Right cardiac atrium (tissue), 5 donors: ENCODE measurements at places on chromosomes 4 and X. TPM values are rescaled to one million over a fixed set of nuclear protein-coding genes. Genes with fewer than 3 reads are reported as not detected.

Gene TRAPPC11
- 18.6 TPM for total RNA-seq

Gene SCRG1
- 0.71 TPM for total RNA-seq

Gene MAGIX
- 14.8 TPM for total RNA-seq

Gene RTL3
- total RNA-seq, result not detected

Gene SLC9B1
- total RNA-seq, result 1.8 TPM

Gene ANOS1
- total RNA-seq, result 3.3 TPM

Gene RNF212
- 0.59 TPM for total RNA-seq

Gene RAB41
- total RNA-seq, result not detected

Gene CCDC110
- total RNA-seq, result 3.3 TPM

Gene PABPC5
- total RNA-seq, result 2.8 TPM

Gene ADGRG4
- not detected for total RNA-seq

Gene ESX1
- total RNA-seq, result not detected

Gene ASB9
- total RNA-seq, result 0.89 TPM

Gene AREG
- 2.9 TPM for total RNA-seq

Gene CLIC2
- total RNA-seq, result 23.3 TPM

Gene TRPC5OS
- total RNA-seq, result not detected

Gene TSR2
- 37.4 TPM for total RNA-seq

Gene SPRY1
- total RNA-seq, result 60.4 TPM

Gene LYAR
- total RNA-seq, result 10.7 TPM

Gene SHOX
- total RNA-seq, result not detected

Gene CT45A2
- total RNA-seq, result not detected

Gene GCNA
- total RNA-seq, result 1.4 TPM

Gene SCML2
- 1.2 TPM for total RNA-seq

Gene FAM184B
- not detected for total RNA-seq

Gene UGT2B11
- total RNA-seq, result not detected

Gene ADH6
- total RNA-seq, result not detected

Gene CXCL3
- total RNA-seq, result 0.88 TPM

Gene KLHL5
- 11.2 TPM for total RNA-seq

Gene ITIH6
- total RNA-seq, result not detected

Gene RAP2C
- 19.4 TPM for total RNA-seq

Gene GLA
- total RNA-seq, result 10.4 TPM
